NCI-H748 treated with DMSO at 0.1 percent for 48 hours (cell line): ENCODE measurements at places on chromosomes 3 and 15.

DNA sequence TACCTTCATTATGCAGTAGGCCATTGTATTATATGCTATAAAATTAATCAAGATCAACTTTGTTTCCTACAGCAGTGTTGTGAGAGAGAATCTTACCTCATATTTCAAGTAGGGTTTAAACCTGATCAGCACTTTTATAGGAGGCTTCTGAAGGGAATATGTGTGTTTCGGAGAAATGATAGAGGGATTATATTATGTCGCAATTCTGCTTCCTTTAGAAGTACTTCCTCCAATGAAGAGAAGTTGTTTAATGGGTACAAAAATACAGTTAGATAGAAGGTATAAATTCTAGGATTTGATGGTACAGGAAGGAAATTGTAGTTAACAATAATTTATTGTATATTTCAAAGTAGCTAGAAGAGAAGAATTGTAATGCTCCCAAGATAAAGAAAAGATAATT lies 54.9 kb downstream of the NSUN3 start:
- no peak for DNase-seq

- no peak for DNase-seq
These were observed 34.4 kb downstream of the SYNM start for GRCh38 chr15:99139276-99139675.

- DNase-seq = no peak
These were observed 23.3 kb downstream of the SCG5 start for GRCh38 chr15:32664796-32665195.

- no peak for DNase-seq
These were observed 158.1 kb downstream of the APBA2 start for GRCh38 chr15:29043736-29044502.

- DNase-seq = no peak
These were observed 170.3 kb downstream of the NUP210 start for GRCh38 chr3:13249664-13250390.

DNA sequence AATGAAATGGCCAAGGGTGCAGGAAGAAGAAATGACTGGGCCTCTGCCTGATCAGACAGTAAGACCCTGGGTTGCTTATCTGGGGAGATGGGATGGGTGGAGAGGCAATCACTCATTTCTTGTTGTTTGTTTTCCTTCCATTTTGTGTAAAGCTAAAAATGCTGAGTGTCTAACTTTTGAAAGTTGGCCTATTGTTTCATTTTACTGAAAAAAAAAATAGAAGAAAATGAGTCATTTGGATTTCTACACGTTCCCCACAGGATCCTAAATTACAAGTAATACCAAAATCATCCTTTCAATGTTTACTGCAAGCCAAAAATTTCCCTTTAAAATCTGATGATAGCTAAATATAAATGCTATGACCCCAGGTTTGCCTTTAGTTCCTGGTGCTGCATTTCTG lies 30.6 kb downstream of the PTX3 start:
- no peak for DNase-seq

GRCh38 chr3:141278196-141279076 lies 46.8 kb downstream of the PXYLP1 start:
- DNase-seq = no peak

GRCh38 chr3:12463686-12464085 lies 20.6 kb upstream of the TSEN2 start:
- no peak for DNase-seq

GRCh38 chr15:99121207-99121606 lies 16.3 kb downstream of the SYNM start:
- DNase-seq = no peak

GRCh38 chr3:119588112-119588511 lies 8.8 kb downstream of the ADPRH start:
- DNase-seq = no peak

GRCh38 chr15:85624291-85624801 lies 170.4 kb downstream of the KLHL25 start:
- DNase-seq = no peak

DNA sequence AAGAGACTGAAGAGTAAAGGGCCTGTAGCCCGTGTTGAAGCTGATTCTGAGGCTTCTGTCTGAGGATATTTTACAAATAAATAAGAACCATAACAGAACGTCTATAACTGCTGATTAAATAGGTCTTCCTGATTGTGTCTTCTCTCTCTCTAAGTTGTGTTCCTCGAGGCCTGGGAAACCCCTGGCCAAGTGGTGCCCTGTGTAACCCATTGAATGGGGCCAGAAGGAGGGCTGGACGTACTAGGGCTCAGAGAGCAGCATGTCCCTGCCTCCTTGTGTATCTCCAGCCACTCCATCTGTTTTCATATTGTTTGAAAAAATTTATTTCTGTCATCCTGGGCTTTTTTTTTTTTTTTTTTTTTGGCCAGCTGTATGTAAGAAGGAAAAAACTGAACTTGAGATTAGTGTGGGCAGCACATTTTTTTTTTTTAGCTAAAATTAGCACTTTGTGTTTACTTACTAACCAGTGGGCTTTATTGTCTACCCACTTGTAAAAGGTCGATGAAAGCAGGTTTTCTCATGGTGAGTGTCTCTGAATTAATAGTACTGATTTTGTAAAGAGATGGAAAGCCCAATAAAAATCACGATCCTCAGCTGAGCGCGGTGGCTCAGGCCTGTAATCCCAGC lies 10.7 kb downstream of the DHX30 start:
- DNase-seq = no peak

DNA sequence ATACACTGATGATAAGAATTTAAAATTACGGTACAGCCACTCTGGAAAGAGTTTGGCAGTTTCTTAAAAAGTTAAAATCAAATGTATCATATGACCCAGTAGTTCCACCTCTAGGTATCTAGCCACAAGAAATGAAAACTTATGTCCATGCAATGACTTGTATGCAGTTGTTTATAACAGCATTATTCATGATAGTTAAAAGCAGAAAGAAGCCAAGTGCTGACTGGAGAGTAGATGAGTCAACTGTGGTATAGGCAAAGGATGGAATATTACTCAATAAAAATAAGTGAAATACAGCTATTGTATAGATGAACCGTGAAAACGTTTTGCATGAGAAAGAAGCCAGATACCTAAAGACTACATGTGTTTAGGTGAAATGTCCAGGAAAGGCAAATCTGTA lies 14.8 kb downstream of the GPR87 start:
- DNase-seq = no peak

- no peak for DNase-seq
These were observed 44.1 kb upstream of the TBC1D23 start for GRCh38 chr3:100216713-100217112.

GRCh38 chr15:96553931-96554330 lies 223.4 kb downstream of the NR2F2 start:
- DNase-seq = no peak

DNA sequence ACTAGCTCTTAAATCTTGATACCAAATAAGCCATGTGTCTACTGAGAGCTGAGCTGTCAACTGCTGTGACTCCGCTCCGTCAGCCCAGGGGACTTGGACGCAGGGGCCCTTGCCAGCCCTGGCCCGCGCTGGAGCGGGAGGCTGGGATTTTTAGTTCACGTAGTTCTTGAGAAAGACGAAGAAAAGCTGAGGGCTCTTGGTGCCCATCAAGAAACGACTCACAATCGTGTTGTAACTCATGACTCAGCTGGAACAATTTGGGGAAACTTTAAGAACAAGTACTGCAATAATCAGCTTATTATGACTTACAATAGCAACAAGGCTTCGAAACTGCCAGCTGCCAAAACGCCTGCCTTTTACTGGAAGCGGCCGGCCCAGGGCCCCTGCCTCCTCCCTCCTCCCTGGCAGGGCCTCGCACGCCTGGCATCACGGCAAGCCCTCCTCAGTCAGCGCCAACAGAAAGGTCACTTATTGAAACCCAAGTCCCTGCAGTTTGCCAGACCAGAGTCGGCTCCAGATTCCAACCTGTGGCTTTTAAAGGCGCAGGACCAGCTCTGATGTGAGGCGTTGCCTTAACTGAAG lies 60.3 kb downstream of the RGMA start:
- no peak for DNase-seq

DNA sequence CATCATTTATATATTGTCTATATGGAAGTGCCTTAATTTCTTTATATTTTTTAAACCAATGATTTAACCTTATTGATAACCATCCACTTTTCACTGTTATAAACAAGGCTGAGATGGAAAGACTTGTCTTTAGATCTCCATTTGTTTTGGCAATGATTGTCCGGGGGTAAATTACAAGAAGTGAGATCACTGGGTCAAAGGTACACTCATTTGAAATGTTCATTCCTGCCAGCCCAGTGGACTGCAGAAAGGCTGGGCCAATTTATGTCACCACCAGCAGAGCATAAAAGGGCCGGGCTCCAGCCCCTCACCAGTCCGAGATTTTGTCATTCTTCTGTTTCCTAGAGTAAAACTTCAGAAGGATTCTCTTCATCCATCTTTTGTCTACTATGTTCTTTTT lies 93.6 kb upstream of the NEO1 start:
- DNase-seq = no peak

DNA sequence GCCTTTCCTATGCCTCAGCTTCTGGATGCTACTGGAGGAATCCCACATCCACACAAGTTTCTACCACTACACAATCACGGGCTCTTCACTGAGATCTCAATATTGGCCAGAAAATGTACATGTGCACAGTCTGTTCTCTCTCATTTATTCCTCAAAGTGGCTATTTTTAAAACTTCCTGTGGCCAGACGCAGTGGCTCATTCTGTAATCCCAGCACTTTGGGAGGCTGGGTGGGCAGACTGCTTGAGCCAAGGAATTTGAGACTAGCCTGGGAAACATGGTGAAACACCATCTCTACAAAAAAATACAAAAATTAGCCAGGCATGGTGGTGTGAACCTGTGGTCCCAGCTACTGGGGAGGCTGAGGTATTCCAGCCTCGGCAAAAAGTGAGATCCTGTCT lies 91.4 kb upstream of the PRTG start:
- no peak for DNase-seq

DNA sequence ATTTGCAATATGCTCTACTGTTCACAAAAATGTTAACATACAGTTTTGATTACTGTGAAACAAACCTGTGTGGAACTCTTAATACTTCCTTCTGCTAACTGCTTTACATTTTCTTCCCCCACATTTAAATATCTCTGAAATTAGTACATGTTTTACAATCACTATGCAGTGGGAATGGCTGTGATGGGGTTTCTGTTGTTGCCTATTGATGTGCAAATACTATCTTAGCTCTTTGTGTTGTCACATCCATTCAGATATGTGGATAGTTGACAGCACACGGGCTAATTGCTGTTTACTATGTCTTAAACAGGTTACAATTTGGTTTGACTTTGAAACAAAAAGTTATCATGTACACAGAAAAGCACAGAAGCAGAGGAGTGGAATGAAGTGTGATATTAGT lies 95.8 kb upstream of the CCNL1 start:
- DNase-seq = no peak

- DNase-seq = no peak
These were observed 34.0 kb upstream of the CCK start for GRCh38 chr3:42300013-42300412.

DNA sequence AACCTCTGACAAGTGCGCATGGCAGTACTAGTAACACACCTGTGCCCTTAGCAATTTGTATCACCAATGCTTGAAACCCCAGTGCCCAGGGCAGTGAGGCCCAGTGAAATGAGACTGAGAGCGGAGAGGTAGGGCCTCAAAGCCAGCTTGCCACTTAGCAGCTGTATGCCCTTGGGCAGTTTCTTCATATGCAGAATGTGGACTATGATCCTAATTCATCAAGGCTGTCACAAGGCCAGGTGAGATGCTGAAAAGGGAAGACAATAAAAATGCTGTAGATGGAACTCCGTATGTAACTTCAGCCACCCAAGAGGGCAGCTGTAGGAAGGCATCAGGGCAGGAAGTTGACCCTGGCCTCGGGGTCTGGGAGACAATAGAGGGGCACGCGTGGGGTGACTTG lies 74.4 kb downstream of the KY start:
- DNase-seq = no peak

DNA sequence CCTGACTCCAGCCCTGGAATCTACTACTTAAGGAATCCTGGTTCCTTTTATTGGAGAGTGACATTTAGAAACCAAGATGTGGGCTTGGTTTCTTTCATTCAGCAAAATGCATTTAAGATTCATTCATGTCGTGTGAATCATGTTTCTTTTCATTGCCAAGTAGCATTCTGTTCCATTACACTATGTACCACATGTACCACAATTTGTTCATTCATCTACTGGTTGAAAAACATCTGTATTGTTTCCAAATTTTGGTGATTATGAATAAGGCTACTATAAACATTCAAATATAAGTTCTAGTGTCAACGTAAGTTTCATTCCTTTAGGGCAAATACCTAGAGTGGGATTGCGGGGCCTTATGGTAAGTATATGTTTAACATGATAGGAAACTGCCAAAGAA lies 264.2 kb downstream of the VPS13C start:
- no peak for DNase-seq

- DNase-seq = peak; percentile 90
These were observed 104.5 kb downstream of the RPLP1 start for GRCh38 chr15:69557020-69557706.

DNA sequence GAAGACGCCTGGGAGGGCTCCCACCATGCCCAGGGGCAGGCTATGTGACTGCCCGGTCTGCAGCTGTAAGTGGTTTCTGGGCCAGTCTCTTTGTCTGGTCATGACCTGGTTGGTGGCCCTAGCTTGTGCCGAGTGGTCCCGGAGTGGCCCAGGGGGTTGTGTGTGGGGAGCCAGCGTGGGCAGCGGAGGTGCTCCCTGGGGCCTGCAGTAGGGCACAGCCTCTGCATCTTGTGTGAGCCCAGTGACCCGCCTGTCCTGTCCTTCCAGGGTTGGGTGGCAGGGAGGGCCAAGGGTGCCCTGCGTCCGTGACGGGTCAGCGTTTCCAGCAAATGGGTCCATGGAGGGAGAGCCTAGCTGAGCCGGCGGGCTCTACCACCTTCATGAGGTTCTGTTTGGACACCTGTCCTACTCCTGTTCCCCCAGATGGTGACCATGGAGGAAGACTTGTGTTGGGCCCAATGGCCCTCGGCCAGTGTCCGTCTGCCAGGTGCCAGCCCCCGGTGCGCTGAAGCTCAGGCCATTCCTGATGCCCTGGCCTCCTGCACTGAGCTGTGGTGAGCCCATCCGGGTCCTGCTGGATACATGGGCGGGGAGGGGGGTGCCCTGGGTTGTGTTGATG lies 215.4 kb downstream of the SNRPN start:
- DNase-seq = no peak

DNA sequence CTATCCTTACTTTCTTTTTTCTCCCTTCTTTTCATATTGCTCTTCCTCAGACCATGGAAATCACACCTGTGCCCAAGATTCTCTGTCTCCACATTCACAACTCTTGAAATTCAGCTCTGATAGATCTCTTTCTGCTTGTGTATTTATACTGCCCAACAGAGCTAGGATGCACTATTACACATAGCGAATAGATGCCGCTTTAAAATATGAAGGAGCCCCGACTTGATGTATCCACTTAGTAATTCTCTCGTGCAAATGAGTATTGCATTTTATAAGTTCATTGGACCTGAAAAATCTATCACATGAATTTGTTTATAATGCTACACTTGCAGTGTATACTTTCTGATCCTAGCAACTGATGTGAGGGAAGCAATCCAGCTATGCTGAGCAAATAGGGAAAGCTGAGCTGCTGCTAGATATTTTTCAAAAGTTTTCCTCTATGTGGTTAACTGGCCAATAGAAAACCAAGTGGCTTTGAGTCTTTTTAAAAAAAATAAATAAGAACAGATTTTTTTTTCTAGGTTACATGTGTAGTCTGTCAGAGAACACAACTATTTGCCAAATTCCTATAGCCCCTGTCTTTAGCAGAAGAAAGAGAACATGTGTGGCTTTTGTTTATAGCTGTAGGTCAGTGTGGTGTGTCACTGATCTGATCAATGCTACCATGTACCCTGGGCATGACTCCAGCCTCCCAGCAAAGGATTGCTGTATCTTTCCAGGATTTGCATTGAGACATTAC lies 64.3 kb upstream of the LEKR1 start:
- no peak for DNase-seq

- DNase-seq = no peak
These were observed 120.0 kb upstream of the FRMD4B start for GRCh38 chr3:69505770-69506407.
